ENCODE measurements at places on chromosomes 5 and 9. TPM values are rescaled to one million over a fixed set of nuclear protein-coding genes. Genes with fewer than 3 reads are reported as not detected.

The SHOC1 gene
- total RNA-seq = not detected

The ECM2 gene
- 131 TPM for total RNA-seq

The PHF24 gene
- total RNA-seq = 1.3 TPM

The MUSK gene
- total RNA-seq = not detected

The SHISAL2B gene
- not detected for total RNA-seq

The FGF18 gene
- 0.66 TPM for total RNA-seq

The PAX5 gene
- not detected for total RNA-seq

The PAXX gene
- total RNA-seq = 5.1 TPM

The TEX48 gene
- not detected for total RNA-seq

The PKD2L2 gene
- not detected for total RNA-seq

The BTNL3 gene
- not detected for total RNA-seq

The NUDT12 gene
- total RNA-seq = 16.3 TPM

The SURF6 gene
- 27.5 TPM for total RNA-seq

The NR4A3 gene
- total RNA-seq = 3.8 TPM

The PRELID2 gene
- total RNA-seq = 16.3 TPM

The HRH2 gene
- total RNA-seq = 2.4 TPM

The SPINK6 gene
- total RNA-seq = not detected

The WDR31 gene
- total RNA-seq = 1.4 TPM

The ANKRD18B gene
- not detected for total RNA-seq

The TPM2 gene
- total RNA-seq = 91.1 TPM

The SAXO1 gene
- total RNA-seq = not detected

The C9 gene
- not detected for total RNA-seq

The RMRP gene
- 5,303 TPM for total RNA-seq

The BTNL8 gene
- total RNA-seq = not detected

The ADAMTSL2 gene
- total RNA-seq = 0.75 TPM

The TOR1A gene
- 61.4 TPM for total RNA-seq

The PAM gene
- 142 TPM for total RNA-seq

The TUSC1 gene
- 9.9 TPM for total RNA-seq

The TMEM174 gene
- not detected for total RNA-seq

The ATOX1 gene
- 107 TPM for total RNA-seq

The DDX4 gene
- total RNA-seq = not detected

The TRIM52 gene
- total RNA-seq = 27.3 TPM

The ORM1 gene
- not detected for total RNA-seq

Data from subcutaneous adipose tissue (tissue), 4 donors.